Stimulated activated CD4-positive, alpha-beta T cell treated with anti-CD3 and anti-CD28 coated beads, TNF-alpha, amount 100 ng/mL, for 4 hours (primary cell): ENCODE measurements at places on chromosomes 7 and 10.

DNA sequence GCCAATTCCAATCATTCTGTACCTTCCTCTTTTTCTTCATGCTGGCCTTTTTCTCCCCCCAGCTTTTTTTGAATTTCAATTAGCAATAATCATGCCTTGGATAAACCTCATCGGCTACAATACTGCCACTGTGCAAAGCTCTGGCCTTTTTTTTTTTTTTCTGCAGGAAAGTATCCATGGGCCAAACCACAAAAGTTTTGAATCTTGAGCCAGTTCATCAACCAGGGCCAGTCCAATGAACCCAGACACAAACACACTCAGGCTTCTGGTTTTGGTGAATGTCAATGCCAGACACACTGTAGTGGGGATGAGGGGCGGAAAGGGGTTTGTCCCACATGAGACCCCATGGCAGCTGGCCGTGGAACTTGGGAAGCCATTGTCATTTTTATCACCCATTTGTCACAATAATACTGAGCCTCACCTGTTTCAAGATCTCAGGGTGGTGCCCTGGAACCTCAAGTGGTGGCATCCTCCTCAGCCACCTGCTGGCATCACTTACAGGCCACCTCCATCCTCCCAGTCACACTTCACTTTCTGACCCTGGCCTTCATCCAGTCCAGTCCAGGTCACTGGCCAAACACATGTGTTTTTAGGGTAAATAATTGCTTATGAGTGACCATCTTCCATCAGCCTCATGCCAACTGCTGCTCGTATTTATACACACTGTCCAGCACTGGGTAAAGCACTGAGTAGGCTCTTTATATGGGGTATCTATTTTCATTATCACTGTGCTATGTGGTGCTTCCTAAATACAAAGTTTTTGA is 40.8 kb upstream of the TSPAN33 start:
- no peak for DNase-seq

- no peak for DNase-seq
These were observed 9.1 kb downstream of the PIK3AP1 start for GRCh38 chr10:96711048-96711728.

- no peak for DNase-seq
These were observed 484.8 kb downstream of the SUGCT start for GRCh38 chr7:40619647-40620046.

DNA sequence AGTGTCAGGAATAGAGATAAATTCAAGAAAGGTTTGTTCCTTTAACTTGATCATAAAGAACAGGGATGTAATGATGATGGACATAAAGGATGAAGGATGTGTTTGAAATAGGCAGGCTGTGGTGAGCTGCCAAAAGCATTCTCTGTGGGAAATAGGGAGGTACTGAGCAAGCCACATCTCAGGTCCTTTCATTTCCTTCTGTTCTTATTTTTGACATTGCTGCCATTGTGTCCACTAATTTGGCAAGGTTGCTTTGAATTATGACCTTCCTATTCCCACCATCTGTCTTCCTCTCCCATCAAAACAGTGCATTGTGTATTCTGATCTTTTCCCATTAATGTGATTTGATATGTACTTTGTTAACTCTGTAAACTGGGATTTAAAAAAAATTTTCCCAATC is 9.4 kb downstream of the SCRN1 start:
- DNase-seq: no peak

- DNase-seq: no peak
These were observed 34.0 kb downstream of the ADAP1 start for GRCh38 chr7:920351-921070.

DNA sequence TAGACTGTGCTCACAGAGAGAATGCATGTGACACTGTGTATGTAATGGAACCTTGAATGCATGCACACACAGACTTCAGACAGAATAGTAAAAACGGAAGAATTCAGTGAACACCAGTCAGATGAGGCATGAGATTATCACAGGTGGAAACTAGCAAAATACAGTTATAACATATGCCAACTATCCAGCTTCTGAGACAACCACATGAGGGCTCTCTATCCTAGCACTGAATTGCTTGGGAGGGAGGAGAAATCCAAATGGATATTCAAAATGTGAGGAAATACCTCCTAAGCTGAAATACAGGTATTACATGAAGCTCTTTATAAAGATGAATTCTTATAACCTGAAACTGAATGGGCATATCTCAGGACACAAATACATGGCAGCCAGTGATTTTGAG is 30.6 kb downstream of the GARS1 start:
- no peak for DNase-seq

DNA sequence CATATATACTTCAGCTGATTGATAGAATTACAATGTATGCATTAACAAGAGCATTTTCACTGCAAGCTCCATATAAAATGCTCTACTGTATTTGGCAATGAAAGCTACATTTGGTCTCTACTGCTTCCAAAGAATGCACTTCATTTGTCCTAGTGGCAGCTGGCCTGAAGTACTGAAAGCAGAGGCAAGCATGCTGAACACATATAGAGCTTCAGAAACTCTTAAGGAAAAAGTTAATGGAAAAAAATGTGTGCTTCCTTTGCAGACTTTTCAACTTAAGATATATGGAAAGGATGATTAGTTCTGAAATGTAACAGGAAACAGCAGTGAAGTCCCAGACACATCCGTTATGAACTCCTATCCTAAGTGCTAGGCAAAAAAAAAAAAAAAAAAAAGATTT is 537.1 kb upstream of the POM121L12 start:
- no peak for DNase-seq

GRCh38 chr10:104054430-104054829 is 31.2 kb downstream of the COL17A1 start:
- DNase-seq: no peak

DNA sequence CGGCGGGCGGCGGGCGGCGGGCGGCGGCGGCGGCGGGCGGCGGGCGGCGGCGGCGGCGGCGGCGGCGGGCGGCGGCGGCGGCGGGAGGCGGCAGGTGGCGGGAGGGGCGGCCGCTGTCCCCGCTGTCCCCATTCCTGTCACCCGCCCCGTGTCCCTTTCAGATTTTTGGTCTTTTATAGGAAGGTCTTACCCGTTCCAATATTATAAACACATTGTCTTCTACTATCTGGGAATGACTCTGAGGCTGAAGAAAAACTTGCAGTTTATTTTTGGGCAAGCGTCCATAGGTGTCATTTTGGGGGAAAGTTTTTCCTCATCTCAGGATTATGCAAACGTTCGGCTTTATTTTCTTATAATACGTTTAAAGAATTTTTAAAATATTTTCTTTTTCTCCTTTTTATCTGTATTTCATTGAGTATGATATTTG is 578 bp downstream of the ZNF713 start:
- DNase-seq: no peak

GRCh38 chr7:51253157-51253556 is 63.5 kb downstream of the COBL start:
- DNase-seq: no peak

- no peak for DNase-seq
These were observed 159.5 kb upstream of the NRP1 start for GRCh38 chr10:33493978-33494377.

GRCh38 chr7:112547916-112548315 is 67.1 kb downstream of the LSMEM1 start:
- no peak for DNase-seq

DNA sequence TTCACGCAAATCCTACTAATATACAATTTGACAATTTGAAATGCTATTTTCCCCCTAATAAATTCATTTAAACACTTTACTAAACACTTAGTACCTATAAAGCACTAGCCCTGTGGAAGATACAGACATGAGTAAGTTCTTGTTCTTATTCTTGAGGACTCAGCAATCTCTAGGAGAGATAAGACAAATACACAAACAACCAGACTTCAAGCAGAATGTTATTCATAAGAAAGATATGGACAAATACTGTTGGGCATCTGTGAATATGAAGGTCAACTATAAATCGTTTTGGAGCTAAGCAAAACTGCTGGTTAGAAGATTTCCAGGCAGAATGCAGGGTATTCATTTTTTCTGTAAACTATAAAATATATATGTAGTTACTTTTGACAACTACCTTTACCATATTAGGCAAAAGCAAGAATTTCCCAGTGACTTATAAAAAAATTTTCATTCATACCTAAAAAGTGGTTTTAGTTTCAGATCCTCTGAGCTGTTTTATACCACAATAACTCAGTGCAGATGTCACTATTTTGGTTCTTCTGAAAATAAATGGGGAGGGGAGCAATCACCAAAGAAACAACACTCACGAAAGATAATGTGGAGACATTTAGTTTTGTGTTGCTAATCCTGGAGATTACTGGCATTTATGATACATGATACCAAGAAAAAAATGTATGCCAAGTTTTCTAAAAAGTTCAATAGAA is 3.8 kb downstream of the VPS41 start:
- no peak for DNase-seq

GRCh38 chr7:135558337-135558767 is 635 bp downstream of the NUP205 start:
- DNase-seq: peak; percentile 39

- no peak for DNase-seq
These were observed 6.4 kb downstream of the VIM start for GRCh38 chr10:17234431-17234945.

GRCh38 chr7:155665957-155666287 is 21.5 kb downstream of the RBM33 start:
- no peak for DNase-seq

DNA sequence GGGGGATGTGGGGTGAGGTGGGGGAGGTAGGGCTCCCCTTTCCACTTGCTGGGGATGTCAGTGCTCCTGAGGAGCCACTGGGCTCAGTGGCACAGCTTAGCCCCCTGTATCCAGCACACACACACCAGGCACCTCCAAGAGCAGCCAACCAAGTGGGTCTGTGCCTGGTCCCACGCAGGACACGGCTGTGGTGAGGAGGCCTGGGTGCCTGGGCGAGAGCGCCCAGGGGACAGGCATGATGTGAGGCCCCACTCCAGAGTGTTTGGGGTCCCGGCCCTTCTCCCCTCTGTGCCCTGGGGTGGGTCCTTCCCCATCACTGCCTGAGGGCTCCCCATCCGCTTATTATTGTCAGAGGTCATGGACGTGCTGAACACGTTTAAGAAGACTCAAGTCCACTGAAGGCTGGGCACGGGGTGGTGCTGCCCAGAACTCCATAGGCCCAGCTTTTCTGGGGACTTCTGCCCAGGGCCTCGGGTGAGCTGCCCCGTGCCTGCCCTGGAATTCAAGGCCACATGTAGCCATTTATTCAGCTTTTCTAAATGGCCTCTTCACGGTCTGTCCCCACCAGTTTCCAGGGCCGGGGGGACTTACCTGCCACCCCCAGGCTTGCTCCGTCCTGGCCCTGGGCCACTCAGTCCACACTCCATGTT is 119.8 kb downstream of the GRK5 start:
- no peak for DNase-seq

DNA sequence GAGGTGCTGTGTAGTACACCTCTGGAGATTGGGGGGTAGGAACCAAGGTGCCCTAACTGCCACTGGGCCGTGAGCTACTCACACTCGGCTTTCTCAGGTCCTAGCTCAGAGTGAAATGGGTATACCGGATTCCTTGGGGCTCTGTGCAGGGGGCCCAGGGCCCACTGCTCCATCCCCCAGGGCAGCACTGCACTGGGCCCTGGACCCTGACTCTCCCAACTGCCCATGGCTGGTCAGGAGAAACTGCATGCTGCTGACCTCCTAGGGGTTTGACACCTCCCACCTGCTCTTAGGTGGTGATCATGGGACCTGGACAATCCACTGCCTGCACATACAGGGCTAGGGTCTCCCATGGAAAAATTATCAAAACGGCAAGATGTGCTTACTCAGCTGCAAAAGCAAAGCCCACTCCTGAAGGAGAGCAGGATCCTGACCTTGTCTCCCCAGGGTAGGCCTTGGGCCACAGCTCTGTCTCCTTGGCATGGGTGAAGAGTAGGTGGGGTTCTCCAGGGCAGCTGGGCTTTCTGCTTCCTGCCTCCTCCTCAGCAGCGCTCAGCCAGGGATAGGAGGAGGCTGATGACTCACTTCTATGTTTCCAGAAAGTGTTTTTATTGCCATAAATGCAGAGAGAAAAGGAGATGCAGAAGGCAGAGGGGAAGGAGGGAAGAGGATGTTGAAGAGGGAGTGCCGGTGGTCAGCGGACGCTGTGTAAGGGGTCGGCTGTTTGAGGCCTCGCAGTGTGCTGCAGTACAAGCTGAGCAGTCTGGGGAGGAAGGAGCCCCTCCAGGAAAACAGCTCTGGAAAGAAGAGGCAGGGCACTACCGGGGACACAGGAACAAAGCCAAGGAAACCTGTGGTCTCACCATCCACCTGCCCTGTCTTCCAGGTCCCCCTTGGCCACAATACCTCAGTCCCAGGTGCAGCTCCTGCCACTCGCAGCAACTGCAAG is 107.8 kb downstream of the ARHGAP22 start:
- DNase-seq: no peak

DNA sequence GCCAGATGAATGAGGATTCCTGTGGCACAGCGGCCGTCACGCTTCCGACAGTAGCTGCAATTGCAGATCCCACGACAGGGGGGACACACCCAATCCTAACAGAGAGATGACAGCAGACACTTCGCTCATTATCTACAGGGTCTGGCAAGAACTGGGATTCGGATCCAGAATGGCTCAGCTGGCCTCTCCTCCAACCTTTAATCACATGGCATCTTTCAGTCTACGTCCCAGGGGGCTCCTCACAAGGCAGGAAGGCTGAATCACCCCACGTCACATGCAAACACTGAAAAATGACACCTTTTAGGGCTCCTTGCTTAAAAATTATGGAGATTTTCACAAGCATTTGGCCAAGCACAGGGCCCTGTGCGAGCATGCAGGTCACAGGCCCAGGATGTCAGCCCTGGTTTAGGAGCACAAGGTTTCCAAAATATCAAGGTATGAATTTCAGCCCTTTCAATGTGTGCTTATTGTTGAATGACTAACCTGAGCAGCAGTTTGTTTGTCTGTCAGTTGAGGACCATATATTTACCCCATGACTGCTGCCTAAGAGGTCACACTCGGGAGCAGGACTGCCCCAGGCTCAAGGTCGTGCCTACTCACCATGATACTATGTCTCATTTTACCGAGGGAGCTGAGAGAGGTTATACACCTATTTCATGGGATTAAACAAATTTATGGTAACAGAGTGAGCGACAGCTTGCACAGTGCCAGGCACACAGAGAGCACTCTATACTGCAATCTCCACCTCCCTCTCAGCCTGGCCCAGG is 42.5 kb downstream of the CDCA7L start:
- DNase-seq: no peak

DNA sequence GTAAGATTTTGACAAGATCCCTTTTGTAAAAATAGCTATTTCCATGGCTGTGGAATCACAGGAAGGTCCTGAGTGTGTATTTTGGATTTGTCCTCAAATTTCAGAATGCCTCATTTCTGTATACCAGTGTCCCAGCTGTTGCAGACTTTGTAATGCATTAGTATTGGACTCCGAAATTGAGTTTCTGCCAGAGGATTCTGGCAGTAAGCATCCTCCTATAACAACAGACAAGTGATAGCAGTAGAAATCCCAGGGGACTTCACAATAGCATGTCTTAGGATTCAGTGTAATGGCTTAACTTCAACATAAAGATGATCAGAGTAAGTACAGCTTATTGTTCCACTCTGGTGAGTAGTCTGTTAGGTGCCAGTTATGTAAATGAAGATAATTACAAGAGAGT is 104.6 kb downstream of the FOXP2 start:
- no peak for DNase-seq
